Posterior vena cava (tissue), 2 donors: ENCODE measurements at places on chromosomes 11 and 22.

GRCh38 chr11:44893846-44894617, 56.7 kb downstream of the TP53I11 start:
- DNase-seq, result peak; percentile 90

DNA sequence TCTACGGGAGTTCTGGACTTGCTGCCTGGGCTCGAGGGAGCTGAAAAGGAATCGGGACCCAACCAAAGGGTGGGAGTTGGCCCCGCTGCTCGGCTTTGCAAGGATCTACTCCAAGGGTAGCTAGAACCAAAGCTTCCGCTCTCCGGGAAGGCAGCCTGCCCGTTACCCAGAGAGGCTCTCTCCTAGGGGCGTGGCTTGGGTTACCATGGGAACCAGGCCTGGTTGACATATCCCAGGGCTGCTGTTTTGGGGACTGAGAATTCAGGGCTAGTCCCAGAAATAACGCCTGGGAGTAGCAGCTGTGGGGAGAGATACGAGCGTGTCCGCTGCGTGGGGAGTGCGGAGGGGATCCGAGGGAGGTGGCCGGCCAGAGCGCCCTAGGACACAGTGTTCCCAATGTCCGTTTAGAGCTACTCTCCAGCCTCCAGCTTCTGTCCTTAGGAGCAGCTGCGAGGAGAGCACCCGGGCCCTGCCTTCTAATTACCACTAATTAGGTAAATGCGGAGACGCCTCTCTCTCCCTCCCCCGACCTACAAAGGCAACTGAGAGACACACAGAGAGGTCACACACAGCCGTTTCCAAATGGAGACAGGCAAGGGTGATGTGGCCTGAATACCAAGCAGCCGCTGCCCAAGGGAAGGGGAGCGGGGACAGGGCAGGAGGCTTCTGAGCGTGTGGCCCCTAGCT, 141.6 kb upstream of the CADM1 start:
- no peak for DNase-seq

DNA sequence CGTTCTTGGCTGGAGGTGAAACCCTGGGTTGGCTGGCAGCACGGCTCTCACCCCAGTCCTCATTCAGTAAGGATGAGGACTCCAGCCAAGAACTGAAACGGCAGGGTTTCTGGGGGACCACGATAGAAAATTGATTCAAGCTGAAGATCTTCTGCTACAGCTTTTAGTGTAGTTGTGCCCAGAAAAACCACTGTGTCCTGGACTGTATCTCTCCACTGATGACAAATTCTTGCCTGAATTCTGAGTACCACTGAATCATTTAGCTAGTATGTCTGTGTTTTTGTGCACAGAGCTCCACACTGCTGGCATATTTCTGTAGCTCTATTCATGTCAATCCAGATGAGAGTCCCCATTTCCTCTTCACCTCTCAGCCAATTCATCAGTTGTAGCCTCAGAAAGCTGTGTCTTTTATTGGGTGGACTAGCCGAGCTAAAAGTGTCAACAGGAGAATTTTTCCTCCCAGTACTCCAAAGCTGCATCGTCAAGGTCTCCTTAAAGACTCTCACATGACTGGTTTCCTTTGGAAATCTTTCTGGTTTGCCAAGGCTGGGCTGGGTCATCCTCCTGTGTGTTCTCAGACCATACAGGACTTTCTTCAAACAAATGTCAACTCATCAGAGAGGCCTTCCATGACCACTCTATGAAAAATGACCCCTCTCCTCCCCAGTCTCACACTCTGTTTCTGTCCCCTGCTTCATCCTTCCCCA, 144.6 kb downstream of the LDLRAD3 start:
- no peak for DNase-seq

- DNase-seq, result no peak
Observed at GRCh38 chr11:66866511-66866986, 9.7 kb downstream of the LRFN4 start.

DNA sequence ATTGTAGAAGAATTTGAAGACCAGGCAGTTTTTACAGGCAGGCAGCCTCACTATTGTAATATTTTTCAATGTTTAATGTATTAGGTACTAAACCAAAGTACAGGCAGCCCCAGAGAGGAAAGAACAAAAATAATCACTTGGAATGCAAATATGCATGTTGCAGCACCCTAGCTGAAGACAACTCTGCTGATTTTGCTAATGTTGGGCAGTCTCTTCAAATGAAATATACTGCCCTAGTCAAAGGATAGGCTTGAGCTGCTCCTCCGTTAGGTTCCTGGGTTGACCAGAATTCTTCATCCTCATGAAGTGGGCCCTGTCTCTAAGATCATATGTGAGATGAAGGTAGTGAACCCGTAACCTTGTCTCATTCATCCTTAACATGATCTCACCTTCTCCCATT, 153.1 kb upstream of the DDI1 start:
- DNase-seq, result no peak

GRCh38 chr11:95231881-95232605, 1.0 kb upstream of the SESN3 start:
- DNase-seq, result peak; percentile 92

- DNase-seq, result no peak
Observed at GRCh38 chr11:112971195-112971594, 10.0 kb downstream of the NCAM1 start.
